ENCODE measurements at places on chromosomes 12 and 14. TPM values are rescaled to one million over a fixed set of nuclear protein-coding genes. Genes with fewer than 3 reads are reported as not detected.

DNA sequence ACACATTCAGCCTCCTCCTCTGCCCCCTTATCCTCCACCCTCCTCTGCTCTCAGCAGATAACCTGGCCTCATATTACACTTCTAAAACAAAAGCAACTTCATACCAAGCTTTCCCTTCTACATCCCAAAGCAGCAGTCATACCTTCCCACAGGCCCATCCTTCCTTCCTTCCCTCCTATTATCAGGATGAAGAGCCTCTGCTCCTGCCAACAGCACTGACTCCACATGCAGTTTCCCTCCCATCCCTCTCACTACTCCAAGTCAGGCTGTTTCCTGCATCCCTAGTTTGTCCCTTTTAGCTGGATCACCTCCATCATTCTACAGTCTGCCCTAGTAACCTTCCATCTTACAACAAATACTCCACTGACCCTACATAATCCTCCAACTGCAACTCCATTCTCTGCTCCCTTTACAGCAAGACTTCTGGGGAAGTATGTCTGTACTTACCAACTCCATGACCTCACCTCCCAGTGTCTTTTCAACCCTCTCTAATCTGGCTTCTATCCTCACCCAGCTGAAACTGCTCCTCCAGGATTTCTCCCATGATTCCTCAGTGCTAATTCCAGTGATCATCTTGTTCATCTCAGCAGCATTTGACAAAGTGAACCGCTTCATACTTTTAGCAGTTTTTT is 4.9 kb upstream of the YEATS4 start:
- H3K4me1 ChIP-seq = peaks cover 5% of the 10 kb centered on the region
- no peak overlapping the region for H3K4me3 ChIP-seq
- DNase-seq = no peak
- H3K27ac ChIP-seq = no peak overlapping the region
- H3K27me3 ChIP-seq = no peaks in the 10 kb centered on the region
- H3K36me3 ChIP-seq = no peaks in the 10 kb centered on the region

GRCh38 chr12:75525263-75525662 is 13.9 kb upstream of the KRR1 start:
- H3K4me3 ChIP-seq = no peak overlapping the region
- H3K27ac ChIP-seq = no peak overlapping the region
- no peaks in the 10 kb centered on the region for H3K36me3 ChIP-seq

GRCh38 chr12:14239935-14240872 is 125.3 kb upstream of the ATF7IP start:
- no peaks in the 10 kb centered on the region for H3K36me3 ChIP-seq
- H3K27ac ChIP-seq = no peak overlapping the region
- H3K27me3 ChIP-seq = no peaks in the 10 kb centered on the region

GRCh38 chr14:40955131-40955505 is 651.6 kb upstream of the LRFN5 start:
- no peaks in the 10 kb centered on the region for H3K27me3 ChIP-seq
- H3K27ac ChIP-seq = no peak overlapping the region
- DNase-seq = no peak
- no peak overlapping the region for H3K4me3 ChIP-seq

DNA sequence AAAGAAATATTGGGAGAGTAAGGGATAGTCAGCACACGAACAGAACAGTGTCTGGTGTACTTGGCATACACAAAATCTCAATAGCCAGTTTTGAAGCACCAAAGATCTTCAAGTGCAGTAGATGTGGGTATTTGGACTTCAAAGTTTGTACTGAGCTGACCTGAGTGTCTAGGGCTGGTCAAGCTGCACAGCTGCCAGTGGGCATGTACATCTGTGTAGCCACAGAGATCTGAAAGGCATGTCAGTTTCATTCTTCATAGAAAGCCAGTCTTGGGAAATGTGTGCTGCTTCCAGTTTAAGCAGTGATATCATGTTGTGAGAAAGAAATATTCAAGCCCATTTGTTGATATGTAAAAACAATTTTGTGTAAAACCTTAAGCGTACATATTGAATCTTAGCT is 279.0 kb upstream of the SYT10 start:
- no peaks in the 10 kb centered on the region for H3K4me1 ChIP-seq
- H3K36me3 ChIP-seq = no peaks in the 10 kb centered on the region
- no peak for DNase-seq
- H3K4me3 ChIP-seq = no peak overlapping the region
- no peak overlapping the region for H3K27ac ChIP-seq
- no peaks in the 10 kb centered on the region for H3K27me3 ChIP-seq

GRCh38 chr12:115632308-115632707 is 645.2 kb downstream of the MED13L start:
- no peaks in the 10 kb centered on the region for H3K4me1 ChIP-seq
- H3K36me3 ChIP-seq = no peaks in the 10 kb centered on the region

DNA sequence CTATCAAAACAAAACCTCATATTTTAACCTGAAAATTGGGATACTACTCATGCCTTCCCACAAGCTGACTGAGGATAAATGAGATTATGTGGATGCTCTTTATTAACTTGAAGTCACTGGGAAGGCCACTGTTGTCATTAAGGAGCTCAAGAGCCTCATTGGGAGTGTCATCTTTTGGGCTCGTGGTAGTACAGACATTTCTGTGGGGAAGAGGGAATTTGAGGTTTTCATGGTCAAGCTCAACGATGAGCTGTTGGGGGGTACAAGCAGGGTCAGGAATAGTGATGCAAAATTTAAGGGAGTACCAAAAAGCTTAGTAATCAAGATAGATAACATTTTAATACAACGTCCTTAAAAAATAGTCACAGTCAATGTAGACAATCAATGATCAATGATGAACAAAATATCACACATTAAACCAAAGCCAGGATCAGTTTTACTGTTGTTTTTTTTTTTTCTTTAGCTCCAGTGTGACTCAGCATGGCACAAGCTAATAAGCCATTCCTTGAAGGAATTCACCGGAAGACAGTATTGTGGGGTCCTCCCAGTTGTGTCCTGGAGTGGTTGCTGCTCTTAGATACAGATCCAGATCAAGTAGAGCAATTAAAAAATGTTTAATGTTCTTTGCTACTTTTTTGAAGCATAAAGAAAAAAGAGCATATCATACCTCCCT is 130.9 kb downstream of the C12orf75 start:
- no peaks in the 10 kb centered on the region for H3K36me3 ChIP-seq
- H3K27me3 ChIP-seq = no peaks in the 10 kb centered on the region
- no peak overlapping the region for H3K4me3 ChIP-seq
- peaks cover 18% of the 10 kb centered on the region for H3K4me1 ChIP-seq

DNA sequence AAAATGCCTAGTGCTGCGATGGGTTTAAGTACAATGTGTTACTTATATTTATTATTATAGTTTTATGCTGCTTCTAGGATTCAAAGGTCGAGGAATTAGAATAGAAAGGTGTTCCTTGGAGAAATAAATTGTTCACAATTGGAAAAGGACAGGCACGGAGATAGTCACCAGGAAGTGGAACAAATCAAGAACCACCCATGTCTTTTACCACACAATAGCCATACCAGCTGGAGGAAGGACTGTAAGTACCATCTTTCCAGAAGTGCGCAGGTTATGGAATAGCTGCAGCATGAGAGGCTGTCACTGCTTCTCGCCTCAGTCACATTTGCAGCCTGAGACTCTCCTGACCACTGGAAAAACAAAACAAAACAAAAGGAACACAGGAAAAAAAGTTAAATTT is 40.5 kb upstream of the MANSC4 start:
- peaks cover 16% of the 10 kb centered on the region for H3K4me1 ChIP-seq
- H3K4me3 ChIP-seq = no peak overlapping the region
- H3K36me3 ChIP-seq = no peaks in the 10 kb centered on the region
- DNase-seq = no peak
- no peaks in the 10 kb centered on the region for H3K27me3 ChIP-seq

- H3K27me3 ChIP-seq = no peaks in the 10 kb centered on the region
- peaks cover 29% of the 10 kb centered on the region for H3K4me1 ChIP-seq
- peaks cover 40% of the 10 kb centered on the region for H3K36me3 ChIP-seq
- H3K4me3 ChIP-seq = no peak overlapping the region
Measured at GRCh38 chr12:128789356-128789929, 34.3 kb downstream of the SLC15A4 start.

The NR1H4 gene
- not detected for total RNA-seq

The ERH gene
- 147 TPM for total RNA-seq

The CLEC2A gene
- total RNA-seq = not detected

The SYCP3 gene
- not detected for total RNA-seq

The ENDOU gene
- total RNA-seq = not detected

The FAM222A gene
- total RNA-seq = 10.2 TPM

All from heart left ventricle (tissue), 16 donors.